ENCODE measurements at places on chromosomes 13 and 19. TPM values are rescaled to one million over a fixed set of nuclear protein-coding genes. Genes with fewer than 3 reads are reported as not detected.

Gene PEX11G
- 3.1 TPM for total RNA-seq

Gene FLT1
- total RNA-seq = 17.4 TPM

- no peak for ATAC-seq
These were observed 7.9 kb downstream of the ITPKC start for GRCh38 chr19:40724855-40725254.

GRCh38 chr19:53875602-53876325 is 6.2 kb upstream of the PRKCG start:
- ATAC-seq = no peak

- ATAC-seq = peak; percentile 34
These were observed 6.9 kb downstream of the NPHS1 start for GRCh38 chr19:35845215-35846037.

DNA sequence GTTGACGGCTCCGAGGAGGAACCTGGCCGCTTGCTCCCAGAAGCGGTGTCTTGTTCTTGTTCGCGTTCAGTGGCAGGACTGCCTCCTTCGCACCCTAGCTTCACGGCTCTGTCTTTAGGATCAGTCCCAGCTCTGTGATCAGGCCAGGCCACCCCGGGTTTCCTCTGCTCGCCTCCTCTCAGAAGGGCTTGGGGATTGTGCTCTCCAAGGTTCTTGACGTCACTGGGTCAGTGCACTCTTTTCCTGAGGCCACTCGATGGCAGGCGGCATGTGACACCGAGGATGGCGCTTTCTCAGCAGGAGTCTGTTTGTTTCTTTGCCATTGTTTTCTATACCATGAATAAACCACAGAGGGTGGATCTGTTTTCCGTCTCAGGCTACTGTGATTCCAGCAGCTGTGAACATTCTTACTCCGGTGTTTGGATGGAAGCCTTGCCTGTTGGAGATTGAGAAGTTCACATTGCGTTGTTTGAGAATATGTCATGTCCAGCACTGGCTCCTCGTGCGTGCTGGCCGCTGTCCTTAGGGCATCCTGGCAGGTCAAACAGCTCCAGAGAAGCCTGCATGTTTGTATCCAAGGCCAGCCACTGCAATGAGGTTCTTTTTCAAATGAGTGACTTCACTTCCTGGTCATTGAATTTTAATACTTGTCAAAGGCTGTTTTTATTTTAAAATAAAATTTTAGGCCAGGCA is 44.5 kb downstream of the SLC7A9 start:
- ATAC-seq = no peak

Data from gastroesophageal sphincter (tissue), 4 donors.